Activated gamma-delta T cell treated with anti-CD3 and anti-CD28 coated beads, Interleukin-2, amount 50 U/mL, for 16 hours (primary cell): ENCODE measurements at places on chromosomes 7 and 10.

GRCh38 chr7:91353848-91354247, 89.6 kb downstream of the FZD1 start:
- no peak for DNase-seq

DNA sequence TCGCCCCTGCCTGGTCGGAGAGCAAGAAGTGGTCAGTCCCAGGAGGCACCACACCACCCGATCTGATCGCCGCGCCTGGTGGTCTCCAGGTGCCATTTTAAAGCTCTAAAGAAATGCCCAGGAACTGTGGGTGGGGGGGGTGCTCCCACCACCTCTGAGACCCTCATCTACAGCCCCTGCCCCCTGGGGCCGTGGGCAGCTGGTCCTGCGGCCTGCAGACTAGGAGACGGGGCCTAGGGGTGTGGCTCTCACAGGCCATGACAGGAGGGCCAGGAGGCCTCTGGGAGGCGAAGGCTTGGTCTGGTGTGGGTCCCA, 55.8 kb upstream of the TNRC18 start:
- DNase-seq: no peak

DNA sequence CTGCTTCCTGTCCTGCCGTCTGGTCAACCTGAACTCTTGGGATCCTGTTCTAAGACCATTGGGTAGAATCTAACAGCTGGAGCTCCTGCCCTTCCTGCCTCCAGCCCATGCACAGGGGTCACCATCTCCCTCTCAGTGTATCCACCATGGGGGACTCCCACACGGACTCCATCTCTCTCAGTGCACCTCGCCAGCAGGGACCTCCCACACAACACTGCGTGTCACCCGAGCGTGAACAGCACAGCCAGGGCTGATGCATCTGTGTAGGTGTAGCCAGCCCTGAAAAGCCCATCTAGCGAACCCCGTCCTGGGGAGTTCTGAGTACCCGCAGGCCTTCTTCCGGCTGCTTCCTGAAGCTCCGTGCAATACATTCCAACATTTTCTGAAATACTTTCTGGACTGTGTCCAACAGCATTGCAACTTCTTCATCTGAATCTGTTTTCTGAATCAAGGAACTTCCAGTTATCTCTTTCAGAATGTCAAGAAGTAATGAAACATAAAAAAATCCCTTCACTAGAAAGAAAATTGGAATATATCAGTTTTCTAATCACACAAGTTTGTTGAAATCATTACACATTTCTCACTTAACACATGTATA, 52.5 kb downstream of the NCAPG2 start:
- DNase-seq: no peak

- no peak for DNase-seq
Measured at GRCh38 chr7:105068886-105069285, 54.9 kb downstream of the KMT2E start.

GRCh38 chr10:69792341-69792740, 9.4 kb upstream of the COL13A1 start:
- no peak for DNase-seq

- no peak for DNase-seq
Measured at GRCh38 chr7:44561481-44561880, 12.2 kb downstream of the DDX56 start.

- DNase-seq: no peak
Measured at GRCh38 chr7:92737706-92738105, 98.7 kb downstream of the CDK6 start.

DNA sequence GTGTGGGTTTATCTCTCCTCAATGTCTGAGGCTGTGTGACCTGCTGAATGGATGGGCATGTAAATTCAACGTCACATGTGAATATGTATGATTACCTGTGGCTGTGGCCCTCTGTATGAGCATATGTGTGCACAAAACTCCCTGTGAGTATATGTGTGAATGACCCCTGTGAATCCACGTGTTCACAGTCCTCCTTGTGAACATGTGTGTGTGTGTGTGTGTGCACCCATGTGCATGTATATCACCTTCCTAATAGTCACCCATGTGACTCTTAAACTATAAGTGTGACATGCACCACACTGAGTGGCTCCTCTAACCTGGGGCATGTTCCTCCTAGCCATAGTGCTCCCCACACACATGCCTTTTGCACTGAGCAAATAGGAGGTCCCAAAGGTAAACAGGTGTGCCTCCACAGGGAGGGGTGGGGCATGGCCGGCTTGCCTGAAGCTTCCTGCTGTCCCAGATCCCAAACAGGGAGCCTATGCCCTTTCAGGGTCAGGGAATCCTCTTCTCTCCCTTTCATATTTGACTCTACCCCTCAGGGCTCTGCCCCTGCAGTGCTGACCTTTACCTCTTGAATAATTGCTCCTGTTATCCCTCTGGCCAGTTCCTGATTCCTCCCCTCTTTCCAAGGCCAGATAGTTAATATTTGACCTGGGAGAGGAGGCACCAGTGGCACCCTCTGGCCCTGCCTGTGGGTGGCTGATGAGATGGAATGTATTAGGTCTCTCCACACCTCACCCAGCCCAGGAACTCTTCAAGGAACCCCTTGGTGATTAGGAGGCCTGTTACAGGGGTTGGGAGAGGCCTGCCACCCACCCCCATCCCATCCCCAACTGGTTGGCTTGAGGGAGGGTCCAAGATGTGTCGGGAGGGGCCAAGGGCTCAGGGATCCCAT, 1.9 kb downstream of the SEMA4G start:
- DNase-seq: no peak

- DNase-seq: no peak
Measured at GRCh38 chr7:104341546-104341945, 13.1 kb downstream of the LHFPL3 start.
